T47D (cell line): ENCODE measurements at places on chromosomes 3 and 15.

DNA sequence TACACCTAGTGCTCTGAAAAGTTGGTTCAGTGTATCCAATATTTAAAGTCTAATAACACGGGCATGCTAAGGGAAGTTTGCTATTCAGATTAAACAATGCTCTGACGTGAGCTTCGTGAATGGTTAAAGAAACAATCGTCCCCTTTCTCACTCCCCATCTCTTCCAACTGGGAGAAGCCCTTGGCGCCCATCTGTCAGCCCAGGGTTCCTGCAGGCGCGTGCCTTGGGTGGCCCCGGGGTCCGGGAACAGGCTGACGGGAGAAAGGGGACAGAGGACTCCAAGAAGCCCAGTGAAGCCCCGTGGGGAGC is 413 bp downstream of the SEC22C start:
- no peak for DNase-seq

GRCh38 chr15:25778161-25778560 is 85.0 kb downstream of the ATP10A start:
- no peak for DNase-seq

- DNase-seq, result no peak
Measured at GRCh38 chr3:111762537-111762936, 96.5 kb upstream of the PHLDB2 start.

GRCh38 chr15:66154581-66154980 is 99.0 kb downstream of the MEGF11 start:
- no peak for DNase-seq

DNA sequence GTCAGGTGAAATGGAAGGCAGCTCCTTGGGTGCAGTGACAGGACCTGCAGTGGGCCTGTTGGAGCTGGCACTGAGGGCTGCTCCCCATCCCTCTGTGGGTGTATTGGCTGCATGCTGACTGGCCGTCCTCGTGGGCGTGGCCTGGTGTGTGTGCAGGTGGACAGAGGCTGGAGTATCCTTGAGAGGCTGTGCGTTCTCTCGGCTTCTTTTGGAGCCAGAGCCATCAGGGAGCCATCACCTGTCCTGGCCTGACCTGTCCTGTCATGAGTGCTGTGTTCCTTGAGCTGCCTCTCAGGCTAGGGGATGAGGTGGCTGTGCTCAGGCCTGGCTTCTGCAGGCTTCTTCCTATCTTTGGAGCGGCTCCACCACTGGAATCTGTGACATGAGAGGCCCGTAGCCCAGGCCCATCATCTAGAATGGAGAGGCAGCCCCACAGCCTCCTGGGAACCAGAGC is 61.5 kb downstream of the APBA2 start:
- DNase-seq, result no peak

GRCh38 chr3:69020424-69020823 is 6.9 kb upstream of the EOGT start:
- DNase-seq, result no peak

DNA sequence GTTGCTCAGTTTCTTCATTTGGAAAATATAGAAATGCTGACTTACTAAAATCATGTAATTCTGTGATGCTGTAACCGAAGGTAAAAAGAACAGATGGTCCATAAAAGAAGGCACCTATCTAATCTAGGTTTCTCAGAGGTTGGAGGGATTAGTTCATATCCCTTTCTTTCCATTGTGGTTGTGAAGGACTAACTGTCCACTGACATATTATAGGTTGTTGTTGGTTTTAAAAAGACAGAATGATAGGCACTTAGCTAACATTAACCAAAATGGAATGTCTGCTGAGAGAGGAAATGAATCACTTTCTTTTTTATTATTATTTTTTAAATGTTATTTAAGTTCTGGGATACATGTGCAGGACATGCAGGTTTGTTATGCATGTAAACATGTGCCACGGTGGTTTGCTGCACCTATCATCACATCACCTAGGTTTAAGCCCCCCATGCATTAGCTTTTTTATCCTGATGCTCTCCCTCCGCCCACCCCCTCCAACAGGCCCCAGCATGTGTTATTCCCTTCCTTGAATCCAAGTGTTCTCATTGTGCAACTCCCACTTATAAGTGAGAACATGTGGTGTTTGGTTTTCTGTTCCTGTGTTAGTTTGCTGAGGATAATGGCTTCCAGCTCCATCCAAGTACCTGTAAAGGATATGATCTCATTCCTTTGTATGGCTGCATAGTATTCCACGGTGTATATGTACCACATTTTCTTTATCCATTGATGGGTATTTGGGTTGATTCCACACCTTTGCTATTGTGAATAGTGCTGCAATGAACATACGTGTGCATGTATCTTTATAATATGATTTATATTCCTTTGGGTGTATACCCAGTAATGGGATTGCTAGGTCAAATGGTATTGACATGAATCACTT is 45.8 kb downstream of the ALDH1A2 start:
- DNase-seq, result no peak

DNA sequence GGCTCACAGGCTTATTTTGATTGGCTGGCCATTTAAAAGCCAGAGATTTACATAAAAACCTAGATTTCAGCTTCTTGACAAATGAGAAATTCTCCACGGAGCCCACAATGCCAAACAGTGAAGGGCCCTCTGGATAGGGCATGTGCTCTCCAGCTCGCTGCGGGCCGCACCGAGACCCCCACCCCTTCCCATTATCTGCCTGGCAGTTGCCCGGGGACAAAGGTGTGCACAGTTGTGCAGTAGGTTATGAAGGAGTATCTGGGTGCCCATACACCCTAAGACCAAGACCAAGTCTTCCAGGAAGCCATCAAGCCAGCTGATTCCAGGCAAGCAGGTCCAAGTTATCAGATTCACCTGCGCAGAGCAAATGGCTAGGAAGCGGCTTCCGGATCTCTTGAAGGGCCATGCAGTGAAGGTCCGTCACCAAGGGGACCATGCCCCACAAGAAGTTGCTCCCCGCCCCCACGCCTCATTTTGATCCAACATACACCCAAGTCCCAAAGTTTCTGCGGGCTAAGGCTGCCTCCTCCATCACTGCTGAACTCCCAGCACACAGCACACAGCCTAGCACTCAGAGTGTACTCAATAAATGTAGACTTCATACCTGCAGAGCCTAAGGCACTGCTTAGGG is 1.3 kb downstream of the MRPS25 start:
- DNase-seq, result peak; percentile 26

DNA sequence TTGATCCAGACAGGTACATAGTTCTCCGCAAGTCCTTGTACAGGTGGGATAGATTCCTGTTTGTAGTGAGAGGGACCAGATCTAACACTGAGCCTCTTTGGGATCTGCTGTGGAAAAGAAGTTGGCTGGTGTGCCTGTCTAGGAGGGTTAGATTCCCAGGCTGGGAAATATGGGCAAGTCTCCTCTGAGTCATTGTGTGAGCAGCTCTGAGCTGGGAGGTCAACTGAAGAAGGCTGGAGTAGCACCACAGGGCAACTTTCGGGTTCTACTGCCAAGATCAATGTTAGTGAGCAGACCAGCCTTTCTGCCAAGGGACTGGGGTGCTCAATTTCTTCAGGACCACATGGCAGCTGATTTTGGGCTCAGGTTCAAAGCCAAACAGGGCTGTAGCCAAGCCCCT is 33.4 kb downstream of the CLDN1 start:
- no peak for DNase-seq

GRCh38 chr15:39251413-39252133 is 329.3 kb upstream of the THBS1 start:
- no peak for DNase-seq

GRCh38 chr3:64216274-64217147 is 8.8 kb downstream of the PRICKLE2 start:
- DNase-seq, result no peak

GRCh38 chr15:40593165-40593564 is 884 bp upstream of the KNL1 start:
- no peak for DNase-seq

- no peak for DNase-seq
Measured at GRCh38 chr3:26614006-26614685, 8.4 kb upstream of the LRRC3B start.

GRCh38 chr3:106850437-106850836 is 526.8 kb upstream of the CCDC54 start:
- DNase-seq, result no peak
